ENCODE measurements at places on chromosomes 2 and 18.

- DNase-seq, result no peak
Measured at GRCh38 chr18:77054606-77055428, 77.8 kb downstream of the MBP start.

DNA sequence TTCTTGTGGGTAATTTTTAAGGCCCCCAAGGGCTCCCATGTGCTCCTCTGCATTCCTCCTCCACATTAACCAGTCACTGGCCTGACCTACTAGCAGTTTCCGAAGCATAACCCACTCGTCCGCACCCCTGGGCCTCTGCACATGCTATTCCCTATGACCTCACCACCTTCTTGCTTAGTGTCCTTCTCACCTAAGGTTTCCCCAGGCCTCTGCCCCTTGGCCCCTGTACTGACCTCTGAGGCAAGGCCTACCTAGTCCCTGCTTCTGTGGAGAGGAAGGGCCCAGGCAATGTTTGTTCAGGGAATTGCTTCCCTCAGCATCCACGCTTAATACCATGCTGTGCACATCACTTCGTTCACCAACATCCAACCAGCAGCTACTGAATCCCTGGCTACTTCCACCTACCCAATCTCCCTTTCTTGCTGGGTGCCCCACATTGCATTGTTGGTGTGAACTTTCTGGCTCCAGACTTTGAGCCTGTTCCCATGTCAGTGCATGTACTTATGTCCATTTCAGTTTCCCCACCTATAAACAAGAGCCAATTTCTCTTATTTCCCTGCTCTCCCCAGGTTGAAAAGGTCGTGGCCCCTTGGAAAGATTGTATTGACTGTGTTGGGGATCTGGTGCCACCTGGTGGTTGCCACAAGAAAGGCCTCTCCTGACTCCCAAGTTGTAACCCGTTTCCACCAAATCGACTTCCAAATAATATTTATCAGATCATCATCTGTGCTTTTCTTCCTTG, 19.2 kb upstream of the TMEM177 start:
- DNase-seq, result peak; percentile 26

GRCh38 chr2:24045511-24046508, 1.4 kb downstream of the WDCP start:
- no peak for DNase-seq

GRCh38 chr18:44973282-44973681, 292.6 kb downstream of the SETBP1 start:
- no peak for DNase-seq

- DNase-seq, result no peak
Measured at GRCh38 chr2:95020275-95021022, 5.1 kb upstream of the MAL start.
